ENCODE measurements at places on chromosomes 5 and 9. TPM values are rescaled to one million over a fixed set of nuclear protein-coding genes. Genes with fewer than 3 reads are reported as not detected.

The IL3 gene
- not detected for polyA plus RNA-seq

The PPP3R2 gene
- 0.17 TPM for polyA plus RNA-seq

The ZNF346 gene
- 15.3 TPM for polyA plus RNA-seq

The GCNT4 gene
- polyA plus RNA-seq, result 7.7 TPM

The GADD45G gene
- 0.16 TPM for polyA plus RNA-seq

DNA sequence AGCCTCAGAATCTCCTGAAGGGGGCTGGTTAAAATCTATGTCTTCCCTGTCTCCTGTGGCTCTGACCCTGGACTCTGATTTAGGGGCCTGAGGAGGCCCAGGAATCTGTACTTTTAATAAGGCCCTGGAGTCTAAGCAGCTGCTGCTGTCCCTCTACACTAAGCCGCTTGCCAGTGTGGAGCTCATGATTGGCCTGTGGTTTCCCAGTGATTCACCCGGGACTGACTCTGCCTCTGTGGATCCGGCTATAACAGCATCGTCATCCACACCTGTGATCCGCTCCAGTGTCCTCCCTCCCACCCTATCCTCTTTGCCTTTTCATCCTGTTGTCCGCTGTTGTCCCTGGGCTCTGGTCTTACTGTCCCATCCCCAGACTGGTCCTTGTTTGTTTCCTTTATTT lies 3.7 kb downstream of the SLC31A2 start:
- no peak for DNase-seq

- DNase-seq, result no peak
Measured at GRCh38 chr5:96940586-96940985, 4.7 kb downstream of the LNPEP start.

DNA sequence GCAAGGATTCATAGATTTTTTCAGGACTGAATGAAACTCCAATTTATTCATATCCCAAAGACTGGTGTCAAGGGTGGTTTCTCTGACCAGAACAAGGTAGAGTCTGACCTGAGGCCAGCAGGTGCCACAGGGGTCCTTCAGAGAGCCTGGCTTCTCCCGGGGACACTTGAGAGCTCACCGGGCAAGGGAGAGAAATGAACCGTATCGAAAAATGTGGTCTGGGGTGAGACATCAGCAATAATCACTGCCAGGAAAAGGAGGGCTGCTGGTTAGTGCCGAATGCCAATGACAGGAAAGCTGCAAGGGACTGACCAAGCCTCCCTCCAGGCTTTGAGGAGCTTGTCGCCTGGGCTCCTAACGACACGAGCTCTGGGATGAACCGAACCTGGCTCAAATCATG lies 142.7 kb downstream of the TTLL11 start:
- DNase-seq, result no peak

DNA sequence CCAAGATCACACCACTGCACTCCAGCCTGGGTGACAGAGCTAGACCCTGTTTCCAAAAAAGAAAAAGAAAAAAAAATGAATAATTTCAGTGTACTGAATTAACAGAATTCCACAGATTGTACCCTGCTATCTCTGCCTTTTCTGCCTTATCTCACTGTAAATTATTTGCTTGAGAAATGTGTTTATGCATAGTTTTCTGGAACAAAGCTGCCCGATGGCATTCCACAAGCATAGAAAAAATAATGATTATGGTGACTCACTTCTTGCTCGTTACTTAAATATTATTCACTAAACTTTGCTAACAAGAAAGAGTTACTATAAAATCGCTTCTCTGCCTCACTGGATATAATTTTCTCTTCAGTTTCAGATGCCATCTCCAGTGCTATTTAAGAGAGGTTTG lies 88.7 kb upstream of the FAM169A start:
- DNase-seq, result no peak

GRCh38 chr5:28066856-28067255 lies 1028.5 kb upstream of the CDH9 start:
- no peak for DNase-seq

DNA sequence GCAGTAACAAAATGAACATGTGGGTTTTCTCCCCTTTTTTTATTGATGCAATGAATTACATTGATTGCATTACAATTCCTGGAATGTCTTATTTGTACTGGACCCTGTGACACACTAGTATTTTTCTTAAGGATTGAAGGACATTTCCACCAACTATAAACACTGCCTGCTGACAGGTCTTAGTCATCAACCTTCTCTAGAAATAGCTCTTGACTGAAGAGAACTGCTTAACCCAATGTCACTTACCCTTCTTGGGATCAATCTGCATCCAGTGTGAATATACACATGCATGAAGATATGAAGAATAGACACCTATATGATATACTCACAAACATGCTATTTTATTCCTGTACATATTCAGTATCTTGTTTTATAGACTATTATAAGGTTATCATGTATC lies 130.6 kb downstream of the FBXO38 start:
- no peak for DNase-seq

DNA sequence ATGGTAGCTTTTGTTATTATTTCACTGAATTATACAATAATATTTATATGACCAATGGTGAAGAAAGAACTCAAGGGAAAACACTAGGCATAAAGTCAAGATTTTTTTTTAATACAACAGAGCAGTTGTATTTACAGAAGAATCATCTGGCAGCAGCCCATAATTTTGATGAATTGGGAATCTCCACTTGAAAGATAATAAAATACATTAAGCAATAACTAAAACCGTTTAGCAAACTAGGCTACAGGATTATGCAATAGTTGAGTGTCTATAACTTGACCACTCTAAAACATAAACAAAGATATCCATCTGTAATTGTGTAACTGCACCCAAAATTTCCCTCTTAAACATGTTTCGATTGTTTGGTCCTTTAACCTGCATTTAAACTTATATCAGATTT lies 80.8 kb downstream of the SNCAIP start:
- no peak for DNase-seq

GRCh38 chr5:39349484-39349883 lies 14.8 kb downstream of the C9 start:
- DNase-seq, result no peak

- no peak for DNase-seq
Measured at GRCh38 chr5:939368-939767, 46.7 kb downstream of the TRIP13 start.

All from CD4-positive, CD25-positive, alpha-beta regulatory T cell (primary cell).